ENCODE measurements at places on chromosomes 6 and 20. TPM values are rescaled to one million over a fixed set of nuclear protein-coding genes. Genes with fewer than 3 reads are reported as not detected.
A peak's percentile ranks its signal among the peaks of the same experiment; 100 is the strongest.

The TCF15 gene
- total RNA-seq = not detected

The GPR6 gene
- total RNA-seq = not detected

The ETV7 gene
- total RNA-seq = not detected

The CYP39A1 gene
- total RNA-seq = not detected

The KIF13A gene
- total RNA-seq = 46.0 TPM

GRCh38 chr6:106142876-106143431, 56.8 kb downstream of the PRDM1 start:
- H3K36me3 ChIP-seq = no peaks in the 10 kb centered on the region
- H3K27me3 ChIP-seq = no peaks in the 10 kb centered on the region
- no peak overlapping the region for H3K4me3 ChIP-seq
- H3K27ac ChIP-seq = no peak overlapping the region
- DNase-seq = no peak

- H3K27ac ChIP-seq = no peak overlapping the region
- no peaks in the 10 kb centered on the region for H3K4me1 ChIP-seq
- H3K4me3 ChIP-seq = no peak overlapping the region
These were observed 18.9 kb downstream of the TFAP2A start for GRCh38 chr6:10395704-10396546.

- no peaks in the 10 kb centered on the region for H3K4me1 ChIP-seq
- H3K4me3 ChIP-seq = no peak overlapping the region
- H3K36me3 ChIP-seq = no peaks in the 10 kb centered on the region
- DNase-seq = peak; percentile 13
- H3K27me3 ChIP-seq = peaks cover 6% of the 10 kb centered on the region
These were observed 157.6 kb upstream of the INSM1 start for GRCh38 chr20:20210327-20210726.

GRCh38 chr6:7087491-7087979, 20.2 kb upstream of the RREB1 start:
- peaks cover 13% of the 10 kb centered on the region for H3K4me1 ChIP-seq
- no peak for DNase-seq
- H3K4me3 ChIP-seq = peak overlapping the region; percentile 77
- no peaks in the 10 kb centered on the region for H3K27me3 ChIP-seq

- no peaks in the 10 kb centered on the region for H3K36me3 ChIP-seq
- H3K27ac ChIP-seq = no peak overlapping the region
- no peak overlapping the region for H3K4me3 ChIP-seq
- DNase-seq = no peak
These were observed 313.0 kb upstream of the DEFB112 start for GRCh38 chr6:50362706-50363105.

DNA sequence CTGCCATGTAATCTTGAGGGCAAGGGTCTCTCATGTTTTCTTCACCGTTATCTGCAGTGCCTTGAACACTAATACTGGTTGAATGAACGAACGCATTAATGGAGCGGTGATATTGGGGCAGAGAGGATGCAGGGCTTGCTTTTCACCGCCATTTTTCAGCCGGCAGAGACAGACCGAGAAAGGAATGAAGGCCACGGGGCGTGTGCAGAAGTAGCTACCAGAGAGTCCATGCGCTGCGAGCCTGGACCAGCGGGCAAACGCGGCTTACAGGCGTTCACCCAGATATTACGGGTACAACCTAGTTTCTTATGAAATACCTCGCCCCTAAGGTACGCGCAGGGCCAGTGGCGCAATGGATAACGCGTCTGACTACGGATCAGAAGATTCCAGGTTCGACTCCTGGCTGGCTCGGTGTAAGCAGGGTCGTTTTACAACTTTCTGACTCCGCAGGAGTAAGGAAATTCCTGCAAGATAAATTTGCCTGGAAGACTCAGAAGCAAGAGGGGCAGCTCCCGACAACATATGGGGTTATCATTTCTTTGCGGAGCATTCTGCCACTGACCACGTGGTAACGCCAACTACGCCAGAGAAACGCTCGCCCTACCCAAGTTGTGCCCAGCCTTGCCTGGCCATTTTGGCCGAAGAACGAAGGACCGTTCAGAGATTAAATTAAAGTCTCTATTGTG, 863 bp upstream of the HMGN4 start:
- H3K27ac ChIP-seq = peak overlapping the region; percentile 97
- peak; percentile 95 for DNase-seq
- peak overlapping the region; percentile 89 for H3K4me3 ChIP-seq
- H3K27me3 ChIP-seq = no peaks in the 10 kb centered on the region
- peaks cover 29% of the 10 kb centered on the region for H3K4me1 ChIP-seq

- H3K4me1 ChIP-seq = no peaks in the 10 kb centered on the region
- DNase-seq = no peak
- no peak overlapping the region for H3K4me3 ChIP-seq
- H3K27me3 ChIP-seq = no peaks in the 10 kb centered on the region
- H3K27ac ChIP-seq = no peak overlapping the region
These were observed 270.9 kb upstream of the JARID2 start for GRCh38 chr6:14974792-14975470.

- DNase-seq = no peak
- no peaks in the 10 kb centered on the region for H3K36me3 ChIP-seq
These were observed 145.0 kb downstream of the PHACTR1 start for GRCh38 chr6:12861603-12862002.

DNA sequence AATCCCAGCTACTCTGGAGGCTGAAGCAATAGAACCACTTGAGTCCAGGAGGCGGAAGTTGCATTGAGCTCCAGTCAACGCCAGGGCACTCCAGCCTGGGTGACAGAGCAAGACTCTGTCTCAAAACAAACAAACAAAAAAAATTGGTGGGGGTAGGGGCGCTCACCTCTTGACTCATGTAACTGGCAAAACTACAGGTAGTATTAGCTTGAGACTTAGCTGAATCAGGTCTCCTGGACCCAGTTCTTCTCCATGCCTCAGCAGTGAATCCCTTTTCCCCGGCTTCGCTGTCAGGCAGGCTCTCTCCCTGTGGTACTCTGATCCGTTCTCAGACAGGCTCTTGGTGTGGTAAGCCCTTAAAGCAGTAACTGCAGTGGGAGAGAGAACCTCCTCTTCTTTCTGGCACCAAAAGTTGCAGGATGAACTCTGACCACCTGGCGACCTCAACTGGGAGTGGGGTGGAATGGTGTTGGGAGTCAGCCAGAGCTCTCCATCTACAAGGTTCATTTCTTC, 12.9 kb downstream of the SLC9A8 start:
- DNase-seq = no peak
- no peak overlapping the region for H3K4me3 ChIP-seq
- no peaks in the 10 kb centered on the region for H3K36me3 ChIP-seq
- no peak overlapping the region for H3K27ac ChIP-seq

- no peak for DNase-seq
- no peaks in the 10 kb centered on the region for H3K4me1 ChIP-seq
- H3K27me3 ChIP-seq = peaks cover 80% of the 10 kb centered on the region
- no peak overlapping the region for H3K27ac ChIP-seq
These were observed 1.4 kb upstream of the INSM1 start for GRCh38 chr20:20366551-20366875.

- no peaks in the 10 kb centered on the region for H3K36me3 ChIP-seq
- peaks cover 12% of the 10 kb centered on the region for H3K27me3 ChIP-seq
- H3K4me1 ChIP-seq = no peaks in the 10 kb centered on the region
- H3K4me3 ChIP-seq = no peak overlapping the region
- H3K27ac ChIP-seq = no peak overlapping the region
- no peak for DNase-seq
These were observed 449 bp upstream of the AVP start for GRCh38 chr20:3084986-3085360.

- no peaks in the 10 kb centered on the region for H3K27me3 ChIP-seq
- no peak overlapping the region for H3K4me3 ChIP-seq
- H3K4me1 ChIP-seq = no peaks in the 10 kb centered on the region
- no peak for DNase-seq
- no peaks in the 10 kb centered on the region for H3K36me3 ChIP-seq
- H3K27ac ChIP-seq = no peak overlapping the region
These were observed 74.6 kb downstream of the DTD1 start for GRCh38 chr20:18662279-18663040.

DNA sequence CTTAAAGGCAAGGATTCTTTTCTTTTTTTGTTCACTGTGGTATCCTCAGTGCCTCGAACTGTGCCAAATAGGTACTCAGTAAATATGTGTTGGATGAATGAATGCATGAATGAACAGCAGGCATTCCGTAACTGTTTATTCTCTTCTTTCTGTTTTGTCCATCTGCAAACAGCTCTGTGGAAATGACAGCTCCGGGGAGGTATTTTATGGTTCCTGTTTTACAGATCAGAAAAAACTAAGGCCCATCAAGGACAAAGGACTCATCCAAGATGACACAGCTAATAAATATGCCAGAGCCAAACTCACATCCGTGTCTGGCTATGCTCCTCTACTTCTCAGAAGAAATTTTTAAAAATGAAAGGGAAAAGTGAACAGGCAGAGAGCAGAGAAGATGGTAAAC, 21.0 kb downstream of the JPH2 start:
- peaks cover 30% of the 10 kb centered on the region for H3K4me1 ChIP-seq
- H3K4me3 ChIP-seq = peak overlapping the region; percentile 46
- no peaks in the 10 kb centered on the region for H3K27me3 ChIP-seq
- no peaks in the 10 kb centered on the region for H3K36me3 ChIP-seq

DNA sequence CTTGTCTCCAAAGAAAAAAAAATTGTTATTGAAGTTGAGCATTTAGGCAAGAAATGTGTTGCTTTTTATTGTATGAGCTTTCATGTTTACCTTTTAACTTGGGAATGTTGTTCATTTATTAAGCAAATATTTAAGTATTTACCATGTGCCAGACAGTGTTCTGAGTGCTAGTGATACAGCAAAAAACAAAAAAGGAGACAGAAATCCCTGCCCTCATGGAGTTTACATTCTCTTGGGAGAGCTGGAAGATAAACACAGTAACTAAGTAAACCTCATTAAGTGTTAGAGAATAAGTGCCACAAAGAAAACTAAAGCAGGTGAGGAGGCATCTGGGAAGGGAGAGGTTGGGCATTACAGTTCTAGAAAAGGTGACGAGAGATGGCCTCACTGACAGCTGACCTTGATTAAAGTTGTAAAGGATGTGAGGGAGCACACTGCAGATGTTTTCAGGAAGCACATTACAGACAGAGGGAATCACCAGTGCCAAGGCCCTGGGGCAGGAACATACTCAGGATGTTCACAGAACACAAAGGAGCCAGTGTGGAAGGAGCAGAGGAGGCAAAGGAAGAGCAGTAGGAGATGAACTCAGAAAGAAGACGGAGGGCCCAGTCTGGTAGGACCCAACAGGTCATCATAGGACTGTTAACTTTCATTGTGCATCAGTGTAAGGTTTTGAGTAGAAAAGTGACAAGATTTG, 33.5 kb downstream of the XRN2 start:
- no peak for DNase-seq
- peaks cover 70% of the 10 kb centered on the region for H3K36me3 ChIP-seq
- H3K27me3 ChIP-seq = no peaks in the 10 kb centered on the region
- no peaks in the 10 kb centered on the region for H3K4me1 ChIP-seq
- no peak overlapping the region for H3K27ac ChIP-seq

DNA sequence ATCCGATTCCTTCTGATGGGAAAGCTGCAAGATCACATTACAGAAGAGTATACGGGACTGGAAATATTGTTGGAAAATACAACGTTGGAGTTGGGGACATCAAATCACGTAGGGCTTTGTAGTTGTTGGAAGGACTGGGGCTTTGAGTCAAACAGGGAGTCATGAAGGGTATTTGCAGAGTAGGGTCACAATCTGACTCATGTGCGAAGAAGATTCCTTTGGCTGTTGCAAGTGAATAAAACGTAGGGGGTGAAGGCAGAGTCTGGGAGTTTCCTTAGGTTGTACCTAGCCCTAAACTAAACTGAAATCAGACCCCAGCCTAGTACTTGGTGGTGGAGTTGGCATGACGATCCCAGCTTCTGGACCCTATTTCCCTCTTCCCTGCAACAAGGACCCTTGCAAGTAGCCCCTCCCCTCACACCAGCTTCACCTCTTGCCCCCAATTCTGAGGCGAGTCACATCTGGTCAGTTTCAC, 32.3 kb downstream of the SNX5 start:
- peak; percentile 53 for DNase-seq
- H3K4me1 ChIP-seq = peaks cover 20% of the 10 kb centered on the region
- H3K27me3 ChIP-seq = no peaks in the 10 kb centered on the region
- H3K4me3 ChIP-seq = peak overlapping the region; percentile 33
- H3K36me3 ChIP-seq = no peaks in the 10 kb centered on the region
- H3K27ac ChIP-seq = peak overlapping the region; percentile 52
